ENCODE measurements at places on chromosomes 16 and 17. TPM values are rescaled to one million over a fixed set of nuclear protein-coding genes. Genes with fewer than 3 reads are reported as not detected.

The CMTM1 gene
- 10.8 TPM for polyA plus RNA-seq

The PMFBP1 gene
- polyA plus RNA-seq, result 3.4 TPM

The CA7 gene
- polyA plus RNA-seq, result 0.06 TPM

The MT3 gene
- not detected for polyA plus RNA-seq

The LRRC37A gene
- 5.5 TPM for polyA plus RNA-seq

Measured in right lung (tissue), 10 donors.